DMS 273 treated with DMSO at 0.1 percent for 48 hours (cell line): ENCODE measurements at places on chromosomes 6 and 20.

GRCh38 chr6:88983532-88983931 lies 20.1 kb upstream of the RNGTT start:
- DNase-seq: no peak

GRCh38 chr20:17610566-17611289 lies 40.9 kb downstream of the DSTN start:
- no peak for DNase-seq

GRCh38 chr6:52087498-52087999 lies at the start of gene PKHD1:
PKHD1 (minus strand) TSS chr6:52087613; CDS start chr6:52084933, 2,680 bp downstream.
- DNase-seq: no peak

GRCh38 chr20:1381753-1382591 lies 10.9 kb downstream of the FKBP1A start:
- DNase-seq: no peak

- DNase-seq: no peak
These were observed 324.8 kb downstream of the LRFN2 start for GRCh38 chr6:40262363-40262762.

DNA sequence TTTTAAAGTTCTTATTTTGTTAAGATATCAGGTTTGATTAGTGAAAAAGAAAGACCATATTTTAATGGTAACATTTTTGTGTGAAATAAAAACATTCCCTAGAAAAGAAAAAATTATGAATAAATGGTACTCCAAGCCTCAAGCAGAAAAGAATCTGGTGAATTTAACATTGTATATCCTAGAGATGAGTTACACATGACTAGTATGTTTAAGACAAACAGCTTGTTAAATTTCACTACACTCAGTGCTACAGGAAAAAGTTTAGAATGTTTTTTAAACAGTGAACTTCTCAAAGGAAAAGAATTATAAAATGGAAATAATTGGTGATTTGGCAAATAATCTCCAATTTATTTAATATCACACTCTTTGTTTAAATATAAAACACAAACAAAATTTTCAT lies 222.7 kb upstream of the MCHR2 start:
- no peak for DNase-seq

GRCh38 chr20:63167026-63167917 lies 48.7 kb downstream of the YTHDF1 start:
- no peak for DNase-seq

GRCh38 chr6:30321692-30322388 lies 4.9 kb upstream of the TRIM39 start:
- DNase-seq: no peak

GRCh38 chr6:163031931-163032330 lies 304.2 kb downstream of the PACRG start:
- no peak for DNase-seq

- DNase-seq: no peak
These were observed 266.3 kb downstream of the ERMARD start for GRCh38 chr6:170017603-170018320.
